ENCODE measurements at places on chromosomes 4 and X.
A peak's percentile ranks its signal among the peaks of the same experiment; 100 is the strongest.

GRCh38 chr4:184575306-184575705 is 73.9 kb downstream of the CASP3 start:
- no peak for DNase-seq

DNA sequence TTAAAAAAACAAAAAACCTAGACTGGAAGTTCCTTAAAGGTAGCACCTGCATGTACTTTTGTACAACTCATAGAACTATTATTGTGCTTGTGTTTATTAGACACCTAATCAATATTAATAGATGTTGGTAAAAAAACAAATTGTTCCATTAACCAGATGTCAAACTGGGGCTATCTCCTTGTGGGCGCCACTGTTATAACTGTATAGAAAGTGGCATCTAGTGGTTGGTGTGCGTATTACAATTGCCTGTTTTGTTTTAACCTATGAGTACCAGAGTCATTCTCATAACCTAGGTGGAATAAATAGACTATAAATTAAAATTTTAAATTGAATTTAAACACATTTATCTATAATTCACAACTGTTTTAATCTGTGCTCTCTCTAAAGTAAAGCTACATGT is 97.4 kb downstream of the COL4A5 start:
- no peak for DNase-seq

GRCh38 chr4:6372649-6373525 is 99.5 kb downstream of the PPP2R2C start:
- no peak for DNase-seq

DNA sequence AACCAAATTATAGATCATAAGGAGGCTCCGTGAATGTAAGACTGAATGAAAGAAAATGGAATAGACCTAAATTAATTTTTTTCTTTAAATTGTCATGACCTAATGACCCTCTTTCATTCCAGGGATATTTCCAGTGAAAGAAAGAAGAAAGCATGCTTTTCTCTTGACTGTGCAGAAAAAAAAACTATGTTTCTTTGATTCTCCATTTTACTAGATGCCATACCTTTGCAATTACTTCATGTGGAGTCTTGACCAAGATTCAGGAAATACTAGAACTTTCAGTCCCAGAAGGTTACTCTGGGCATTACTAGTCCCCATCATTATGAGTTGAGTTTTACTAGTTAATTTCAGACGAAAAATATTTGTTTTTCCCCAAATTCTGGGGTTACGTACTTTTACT is 6.4 kb upstream of the COMMD8 start:
- no peak for DNase-seq

DNA sequence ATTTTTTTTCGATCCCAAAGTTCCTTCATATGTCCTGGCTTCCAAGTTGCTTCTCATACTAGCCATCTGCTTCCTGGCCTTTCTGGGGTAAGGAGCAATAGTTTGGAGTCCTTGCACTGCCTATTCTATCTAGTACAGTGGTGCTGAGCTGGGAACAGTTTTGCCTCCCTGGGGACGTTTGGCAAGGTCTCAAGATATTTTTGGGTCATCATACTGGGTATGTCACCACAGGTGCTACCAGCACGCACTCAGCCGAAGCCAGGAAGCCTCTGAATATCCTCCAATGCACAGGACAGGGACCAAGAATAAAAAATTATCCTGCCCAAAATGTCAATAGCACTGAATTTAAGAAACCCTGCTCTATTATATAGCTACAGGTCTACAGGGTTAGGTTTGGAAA is 35.4 kb upstream of the TMSB15B start:
- no peak for DNase-seq

- peak; percentile 1 for DNase-seq
Measured at GRCh38 chrX:69616457-69617203, 717 bp downstream of the EDA start.

GRCh38 chrX:24448762-24449250 is 16.3 kb upstream of the PDK3 start:
- DNase-seq, result no peak

GRCh38 chrX:111041018-111041462 is 55.0 kb upstream of the PAK3 start:
- DNase-seq, result no peak

DNA sequence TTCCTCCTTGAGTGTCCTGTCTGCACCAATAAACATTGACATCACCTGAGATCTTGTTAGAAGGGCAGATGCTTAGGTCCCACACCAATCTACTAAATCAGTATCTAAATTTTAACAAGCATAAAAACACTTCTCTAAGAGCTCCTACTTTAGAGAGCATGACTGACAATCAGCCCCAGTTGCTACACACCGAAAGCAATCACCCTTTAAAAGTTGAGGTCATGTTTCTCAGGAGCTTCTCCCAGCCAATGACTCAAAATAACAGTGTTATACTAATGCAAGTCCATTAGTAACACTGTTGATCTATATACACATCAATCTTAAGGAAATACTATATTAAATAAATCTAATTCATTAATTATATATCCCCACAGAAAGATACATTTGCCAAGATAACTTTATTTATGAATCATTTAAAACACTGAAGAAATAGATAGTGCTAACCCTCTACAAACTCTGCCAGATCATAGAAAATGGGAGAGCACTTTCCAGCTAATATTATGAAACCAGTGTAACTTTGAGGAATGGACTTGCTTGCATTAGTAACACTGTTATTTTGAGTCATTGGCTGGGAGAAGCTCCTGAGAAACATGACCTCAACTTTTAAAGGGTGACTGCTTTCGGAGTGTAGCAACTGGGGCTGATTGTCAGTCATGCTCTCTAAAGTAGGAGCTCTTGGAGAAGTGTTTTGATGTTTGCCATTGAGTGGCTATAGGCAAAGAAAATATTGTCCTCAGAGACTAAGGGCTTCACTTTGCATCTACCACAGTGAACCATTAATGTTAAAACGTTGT is 109.8 kb upstream of the HDX start:
- DNase-seq, result no peak

DNA sequence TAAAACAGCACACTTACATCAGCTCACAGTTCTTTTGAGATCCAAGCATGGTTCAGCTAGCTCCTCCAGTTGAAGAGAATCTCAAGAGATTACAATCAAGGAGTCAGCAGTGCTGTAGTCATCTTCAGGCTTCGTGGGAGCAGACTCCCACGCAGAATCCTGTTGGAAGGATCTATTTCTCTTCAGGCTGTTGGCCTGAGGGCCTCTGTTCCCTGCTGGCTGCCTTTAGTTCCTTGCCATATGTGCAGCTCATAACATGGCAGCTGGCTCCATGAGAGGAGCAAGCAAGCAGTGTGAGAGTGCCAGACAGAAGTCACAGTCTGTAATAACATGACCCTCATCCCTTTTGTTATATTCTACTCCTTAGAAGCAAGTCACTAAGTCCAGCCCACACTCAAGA is 168.6 kb downstream of the COX18 start:
- DNase-seq, result no peak

- no peak for DNase-seq
Measured at GRCh38 chrX:115178473-115178872, 10.7 kb upstream of the RBMXL3 start.

GRCh38 chr4:54386042-54386669 is 157.1 kb downstream of the PDGFRA start:
- no peak for DNase-seq

GRCh38 chrX:130885996-130886395 is 17.0 kb downstream of the ENOX2 start:
- no peak for DNase-seq

GRCh38 chr4:15515106-15515505 is 45.4 kb downstream of the CC2D2A start:
- DNase-seq, result no peak

- DNase-seq, result no peak
Measured at GRCh38 chr4:119897260-119897659, 169.4 kb downstream of the MAD2L1 start.

GRCh38 chrX:109959356-109959871 is 43.5 kb upstream of the TMEM164 start:
- DNase-seq, result no peak

- DNase-seq, result no peak
Measured at GRCh38 chrX:15653961-15654360, 10.6 kb downstream of the CLTRN start.

DNA sequence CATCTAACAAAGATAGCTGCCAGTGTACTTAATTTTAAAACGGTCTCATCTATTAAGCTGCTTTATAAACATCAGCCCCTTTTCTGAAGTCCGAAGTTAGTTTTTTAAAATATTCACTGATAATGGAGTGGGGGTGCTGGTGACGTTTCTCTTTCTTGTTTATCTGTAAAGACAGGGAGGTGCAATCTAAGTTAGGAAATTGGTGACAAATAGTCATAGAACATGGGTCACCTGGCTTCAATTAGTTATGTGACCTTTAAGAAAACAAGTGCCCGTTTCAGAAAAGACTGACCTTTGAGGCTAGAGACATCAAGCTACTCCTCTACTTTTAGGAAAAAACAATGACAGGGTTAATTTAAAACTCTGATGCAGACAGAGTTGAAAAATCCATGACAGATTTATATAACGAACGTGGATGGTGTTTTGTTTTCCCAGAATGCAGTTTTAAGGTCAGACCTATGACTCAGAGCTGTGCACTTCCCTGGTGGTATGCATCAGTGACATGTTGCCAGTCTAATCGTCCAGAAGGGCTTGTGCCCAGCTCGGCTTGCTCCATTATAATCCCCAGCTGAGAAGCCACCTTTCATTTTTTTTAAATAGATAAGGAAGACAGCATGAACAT is 38.2 kb downstream of the FHL1 start:
- DNase-seq, result no peak

DNA sequence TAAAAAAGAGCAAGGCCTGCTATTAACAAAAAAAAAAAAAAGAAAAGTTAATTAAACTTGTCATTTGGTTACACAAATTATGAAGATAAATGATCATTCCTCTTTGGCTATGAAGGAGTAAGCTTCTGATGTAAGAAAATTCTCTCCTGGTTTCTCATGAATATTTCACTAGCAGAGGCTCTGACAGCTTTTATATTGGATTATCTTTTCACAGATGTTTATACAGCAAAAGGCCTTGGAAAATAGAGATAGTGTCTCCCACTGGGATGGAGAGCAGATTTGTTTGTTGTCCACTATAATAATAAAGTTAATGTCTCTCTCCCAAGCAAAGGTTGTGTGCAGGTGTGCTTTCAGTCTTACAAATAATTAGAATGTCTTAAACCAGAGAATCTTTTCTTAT is 40.7 kb upstream of the PDGFC start:
- no peak for DNase-seq

DNA sequence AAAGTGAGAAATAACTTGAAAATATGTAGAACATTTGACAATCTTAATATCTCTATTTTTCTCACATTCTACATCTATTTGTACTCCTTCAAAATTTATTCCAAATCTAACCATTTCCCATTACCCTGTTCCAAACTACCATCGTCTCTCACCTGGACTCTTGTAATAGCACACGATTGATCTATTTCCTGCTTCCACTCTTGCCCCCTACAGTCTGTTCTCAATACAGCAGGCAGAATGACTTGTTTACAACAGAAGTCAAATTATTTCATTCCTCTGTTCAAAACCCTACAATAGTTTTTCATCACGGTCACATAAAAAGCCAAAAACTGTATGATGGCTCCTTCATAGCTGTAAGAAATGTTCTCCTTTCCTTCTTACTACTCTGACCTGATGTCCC is 21.1 kb upstream of the LUZP4 start:
- no peak for DNase-seq

DNA sequence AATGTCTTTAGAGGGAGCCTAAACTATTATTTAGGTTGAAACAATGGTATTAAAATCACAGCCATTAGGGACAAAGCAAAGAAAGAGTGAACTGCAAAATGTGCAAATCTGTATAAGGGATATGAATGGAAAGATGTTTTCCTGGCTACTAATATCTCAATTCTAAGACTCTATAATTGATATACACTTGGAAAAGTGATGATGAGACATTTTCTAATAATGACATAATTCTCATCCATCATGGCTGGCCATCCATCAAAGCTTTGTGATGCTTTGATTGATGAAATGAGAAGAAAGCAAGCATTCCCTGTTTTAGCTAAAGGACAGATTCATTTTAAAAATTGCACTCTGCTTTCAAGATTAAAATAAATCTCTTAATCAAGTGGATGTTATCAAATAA is 965.5 kb upstream of the IGFBP7 start:
- no peak for DNase-seq

DNA sequence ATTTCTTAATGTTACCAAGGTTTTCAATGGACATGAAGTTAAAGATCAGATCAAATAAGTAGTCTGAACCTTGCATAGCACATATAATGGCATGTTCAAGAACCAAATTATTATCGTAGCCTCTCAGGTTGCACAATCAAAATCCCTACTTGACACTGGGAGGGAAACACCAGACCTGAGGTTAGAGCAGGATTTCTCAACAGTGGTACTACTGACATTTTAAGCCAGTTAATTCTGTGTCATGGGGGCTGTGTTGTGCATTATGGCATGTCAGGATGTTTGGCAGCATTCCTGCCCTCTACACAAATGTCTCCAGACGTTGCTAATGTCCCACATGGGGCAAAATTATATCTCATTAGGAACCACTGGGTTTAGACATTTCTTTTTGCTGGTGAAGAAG is 20.8 kb downstream of the RLIM start:
- no peak for DNase-seq

DNA sequence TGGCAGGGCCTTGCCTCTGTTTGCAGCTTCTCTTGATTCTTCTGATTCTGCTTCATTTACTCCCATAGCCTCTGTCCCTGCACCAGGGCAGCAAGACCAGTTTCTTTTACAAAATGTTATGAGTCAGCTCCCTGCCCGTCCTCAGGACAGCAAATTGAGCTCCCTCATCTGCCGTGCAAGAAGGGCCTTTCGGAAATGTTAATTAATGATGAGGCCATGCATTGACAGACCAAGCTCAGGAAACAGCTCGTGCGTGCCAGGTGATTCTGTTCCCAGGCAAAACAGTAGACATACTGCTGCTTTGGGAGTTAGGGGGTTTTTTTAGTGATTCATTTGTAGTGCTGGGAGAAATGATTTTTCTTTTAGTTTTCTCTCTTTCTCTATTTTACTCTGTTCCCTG is 231.7 kb downstream of the FBXW7 start:
- peak; percentile 72 for DNase-seq

- peak; percentile 14 for DNase-seq
Measured at GRCh38 chr4:82799006-82799881, 648 bp upstream of the SCD5 start.

- DNase-seq, result no peak
Measured at GRCh38 chr4:110172972-110173371, 25.4 kb downstream of the ELOVL6 start.

GRCh38 chrX:76957485-76957884 is 489.7 kb upstream of the FGF16 start:
- DNase-seq, result no peak

GRCh38 chr4:101259876-101260275 is 87.5 kb downstream of the PPP3CA start:
- DNase-seq, result peak; percentile 8

DNA sequence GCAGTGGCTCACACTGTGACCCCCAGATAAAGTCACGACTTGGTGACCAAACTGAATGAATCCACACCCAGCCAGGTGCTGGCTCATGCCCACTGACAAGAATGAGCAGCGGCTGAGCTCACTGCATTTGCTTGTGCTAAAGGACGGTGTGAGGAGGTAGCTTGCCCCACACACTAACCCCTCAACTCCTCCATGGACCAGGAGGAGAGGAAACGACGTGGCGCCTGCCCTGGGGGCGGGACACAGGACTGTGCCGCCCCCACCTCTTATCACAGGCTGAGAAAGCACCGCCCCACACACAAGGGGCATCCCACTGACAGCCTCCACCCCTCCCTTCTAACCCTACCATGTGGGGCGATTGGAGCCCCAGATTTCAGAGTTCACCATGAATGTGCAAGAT is 43.0 kb downstream of the ZFYVE28 start:
- DNase-seq, result no peak

Data from GM06990 (cell line).